ENCODE measurements at places on chromosomes 7 and 10.

DNA sequence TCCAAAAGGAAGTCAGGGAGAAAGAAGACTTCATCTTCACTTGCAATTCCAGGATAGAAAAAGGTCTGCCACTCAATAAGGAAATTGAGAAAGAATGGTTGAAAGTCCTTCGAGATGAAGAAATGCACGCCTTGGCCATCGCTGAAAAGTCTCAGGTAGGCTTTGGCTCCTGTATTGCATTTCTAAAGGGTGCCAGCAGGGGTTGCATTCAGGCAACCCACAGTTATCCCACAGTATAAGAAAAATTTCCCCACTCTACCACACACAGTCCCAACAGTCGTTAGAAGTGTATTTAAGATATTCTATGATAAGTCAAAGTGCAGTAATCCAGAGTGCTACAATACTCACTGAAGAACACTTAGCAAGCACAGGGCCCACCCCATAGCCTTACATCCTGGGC lies 93.4 kb upstream of the FGL2 start:
- DNase-seq, result no peak

DNA sequence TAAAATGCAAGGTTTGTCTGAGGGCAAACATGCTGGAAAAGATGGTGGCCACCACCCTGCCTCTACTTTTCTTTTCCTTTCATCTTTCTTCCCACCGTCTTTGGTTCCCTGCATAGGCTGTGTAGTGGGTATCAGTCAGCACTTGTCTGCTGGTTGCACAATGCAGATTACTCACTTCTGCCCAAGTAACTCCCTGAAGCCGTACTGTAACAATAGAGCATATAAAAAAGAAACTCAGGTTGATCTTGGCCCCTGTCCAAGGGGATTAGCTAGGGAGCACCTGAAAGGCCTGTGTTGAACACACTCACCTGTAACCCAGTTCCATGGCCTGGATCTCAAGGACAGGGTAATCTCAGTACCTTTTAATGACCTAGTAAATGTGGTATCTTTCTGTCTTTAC lies 533.0 kb upstream of the GALNT17 start:
- no peak for DNase-seq

- peak; percentile 11 for DNase-seq
Observed at GRCh38 chr10:47240173-47240572, 59.8 kb upstream of the GDF10 start.

- DNase-seq, result no peak
Observed at GRCh38 chr10:106903180-106903579, 261.3 kb downstream of the SORCS1 start.

- DNase-seq, result no peak
Observed at GRCh38 chr7:25707768-25708620, 444.0 kb upstream of the NFE2L3 start.

DNA sequence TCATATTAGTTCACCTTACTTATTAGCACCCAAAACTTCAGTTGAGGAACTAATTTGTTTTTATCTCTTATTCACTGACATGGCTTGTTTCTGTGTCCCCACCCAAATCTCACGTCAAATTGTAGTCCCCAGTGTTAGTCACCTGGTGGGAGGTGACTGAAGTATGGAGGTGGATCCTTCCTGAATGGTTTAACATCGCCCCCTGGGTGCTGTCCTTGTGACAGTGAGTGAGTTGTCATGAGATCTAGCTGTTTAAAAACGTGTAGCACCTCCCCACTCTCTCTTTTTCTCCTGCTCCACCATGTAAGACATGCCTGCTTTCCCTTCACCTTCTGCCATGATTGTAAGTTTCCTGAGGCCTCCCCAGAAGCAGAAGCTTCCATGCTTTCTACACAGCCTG lies 75.0 kb upstream of the HECTD2 start:
- DNase-seq, result no peak

DNA sequence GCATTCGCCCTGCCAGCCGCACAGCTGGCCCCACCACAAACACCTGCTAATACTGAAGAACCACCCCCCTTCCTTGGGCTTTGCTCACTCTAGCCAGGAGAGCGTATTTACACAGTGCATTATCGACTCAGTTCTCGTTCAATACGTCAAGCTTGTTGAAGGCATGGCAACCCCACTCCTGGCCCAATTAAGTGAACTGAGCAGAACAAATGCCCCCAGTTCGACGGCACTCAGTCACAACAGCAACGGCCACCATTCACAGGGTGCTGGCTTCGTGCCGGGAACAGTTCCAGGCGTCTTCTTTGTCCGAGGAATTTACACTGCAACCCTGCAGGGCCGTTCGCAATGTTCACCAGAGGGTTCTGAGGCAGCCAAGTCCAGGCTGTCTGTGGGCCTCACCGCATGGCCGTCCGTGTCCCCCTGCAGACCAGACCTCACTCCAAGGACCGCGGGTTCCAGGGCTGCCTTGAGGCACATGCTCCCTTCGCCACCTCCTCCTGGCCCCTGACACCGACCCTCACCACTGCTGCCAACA lies 175.3 kb downstream of the DIP2C start:
- DNase-seq, result no peak

- no peak for DNase-seq
Observed at GRCh38 chr7:47763063-47763974, 181.4 kb upstream of the TNS3 start.

DNA sequence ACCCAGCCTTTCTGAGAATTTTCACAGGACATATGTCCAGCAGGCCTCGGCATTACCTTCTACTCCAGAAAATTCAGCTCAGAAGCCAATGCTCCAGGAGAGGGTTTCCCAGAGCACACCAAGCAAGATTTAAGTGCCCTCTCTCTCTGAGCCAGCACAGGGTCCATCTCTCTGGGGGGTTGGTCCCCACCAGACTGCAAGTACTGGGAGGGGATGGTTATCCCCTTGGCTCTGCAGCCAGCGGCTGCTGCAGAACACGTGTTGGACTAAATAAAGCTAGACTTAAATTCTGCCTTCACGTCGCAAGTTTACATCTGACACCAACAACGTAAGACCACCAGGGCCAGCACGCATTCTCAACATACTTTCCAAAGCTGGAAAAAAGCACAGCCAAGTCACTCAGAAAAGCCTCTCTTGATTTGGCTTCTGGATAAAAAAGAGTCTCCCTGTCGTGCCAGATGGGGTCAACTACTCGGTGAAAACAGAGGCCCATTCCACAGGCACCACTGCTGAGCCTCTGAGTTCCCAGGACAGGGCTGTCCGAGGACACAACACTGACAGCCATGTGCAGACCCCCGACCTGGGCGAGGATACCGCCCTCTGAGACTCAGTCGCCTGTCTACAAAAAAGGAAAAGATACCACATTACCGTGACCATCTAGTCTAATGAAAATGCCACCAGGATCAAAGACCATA lies 77.3 kb downstream of the CTBP2 start:
- no peak for DNase-seq

DNA sequence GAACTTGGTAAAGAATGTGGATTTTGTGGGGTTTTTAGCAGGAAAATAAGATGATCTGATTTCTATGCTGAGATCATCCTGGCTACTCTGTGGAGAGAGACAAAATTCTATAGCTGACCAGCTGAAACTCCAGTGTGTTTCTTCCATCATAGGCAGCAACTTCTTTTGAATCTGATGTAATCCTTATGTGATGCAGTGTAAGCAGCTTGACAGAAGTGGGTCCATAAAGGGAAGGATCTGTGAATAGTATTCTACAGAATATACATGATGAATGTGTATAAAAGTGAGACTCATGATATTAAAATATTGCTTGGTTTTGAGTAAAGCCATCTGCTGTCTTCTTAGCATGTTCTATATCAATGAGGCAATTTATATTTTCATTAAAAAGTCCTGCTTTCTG lies 4.4 kb downstream of the MYO3A start:
- DNase-seq, result no peak

- no peak for DNase-seq
Observed at GRCh38 chr7:139431010-139431409, 52.5 kb downstream of the KLRG2 start.

- peak; percentile 42 for DNase-seq
Observed at GRCh38 chr7:128915271-128915819, 4.8 kb upstream of the KCP start.

- no peak for DNase-seq
Observed at GRCh38 chr7:108424013-108424412, 32.2 kb downstream of the NRCAM start.

GRCh38 chr7:17912536-17913235 lies 27.6 kb downstream of the SNX13 start:
- DNase-seq, result no peak

- no peak for DNase-seq
Observed at GRCh38 chr7:906776-907157, 30.4 kb downstream of the GET4 start.

DNA sequence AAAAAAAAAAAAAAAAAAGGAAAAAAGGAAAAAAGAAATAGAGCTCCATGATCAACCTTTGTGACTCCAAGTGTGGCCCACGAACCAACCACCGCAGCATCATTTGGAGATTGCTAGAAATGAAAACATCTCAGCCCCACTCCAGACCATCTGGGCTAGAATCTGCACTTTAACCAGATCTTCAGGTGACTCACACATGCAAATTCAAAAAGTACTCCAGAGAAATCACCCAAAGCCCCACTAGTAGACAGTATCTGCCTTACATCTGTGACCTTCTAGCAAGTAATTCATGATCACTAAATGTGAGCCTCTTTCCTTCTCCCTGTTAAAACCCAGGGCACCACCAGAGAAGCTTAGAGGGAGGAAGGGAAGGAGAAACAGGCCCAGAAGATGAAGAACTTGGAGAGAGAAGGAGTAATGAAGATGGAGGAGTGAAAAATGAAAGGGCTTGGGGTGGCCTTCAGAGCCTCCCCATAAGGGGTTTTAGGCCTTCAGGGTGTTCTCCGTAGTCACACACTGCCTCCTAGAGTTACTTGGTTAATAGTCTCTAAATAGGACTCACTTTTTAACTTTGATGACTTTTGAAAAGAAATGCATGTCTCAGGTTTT lies 94.0 kb downstream of the SLC37A3 start:
- DNase-seq, result no peak

DNA sequence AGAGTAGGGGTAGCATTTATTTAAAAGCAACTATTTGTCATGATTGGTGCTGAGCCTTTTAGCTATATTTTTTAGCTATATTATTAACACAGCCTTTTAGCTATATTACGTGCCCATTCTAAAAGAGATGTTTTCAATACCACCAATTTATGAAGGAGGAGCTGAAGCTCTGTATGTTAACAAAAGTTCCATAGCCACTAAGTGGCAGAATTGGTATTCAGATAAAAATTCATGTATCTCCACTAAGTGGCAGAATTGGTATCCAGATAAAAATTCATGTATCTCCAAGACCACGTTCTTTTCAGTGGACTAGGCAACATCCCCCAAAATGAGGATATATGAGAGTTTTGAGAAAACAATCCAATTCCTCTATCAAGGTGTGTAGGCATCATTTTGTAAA lies 268.6 kb downstream of the HGF start:
- no peak for DNase-seq

DNA sequence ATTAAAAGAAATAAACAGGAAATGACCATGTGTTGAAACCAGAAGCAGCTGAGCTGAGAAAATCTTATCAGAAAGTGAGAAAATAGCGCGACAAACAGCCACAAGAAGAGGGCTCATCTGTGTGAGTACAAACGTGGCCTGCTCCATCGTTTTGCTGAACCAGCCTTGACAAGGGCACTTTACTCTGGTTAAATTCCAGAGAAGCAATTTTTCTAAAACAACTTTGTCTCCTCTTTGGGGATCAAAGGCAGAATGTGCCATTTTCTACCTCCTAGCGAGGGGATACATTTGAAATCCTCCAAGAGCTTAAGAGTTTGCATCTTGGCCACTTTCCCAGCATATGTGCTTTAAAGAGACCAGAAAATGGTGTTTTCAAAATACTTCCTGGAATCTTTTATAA lies 51.3 kb upstream of the VIPR2 start:
- DNase-seq, result no peak

GRCh38 chr10:24722131-24722675 lies 1.5 kb downstream of the ARHGAP21 start:
- DNase-seq, result no peak

DNA sequence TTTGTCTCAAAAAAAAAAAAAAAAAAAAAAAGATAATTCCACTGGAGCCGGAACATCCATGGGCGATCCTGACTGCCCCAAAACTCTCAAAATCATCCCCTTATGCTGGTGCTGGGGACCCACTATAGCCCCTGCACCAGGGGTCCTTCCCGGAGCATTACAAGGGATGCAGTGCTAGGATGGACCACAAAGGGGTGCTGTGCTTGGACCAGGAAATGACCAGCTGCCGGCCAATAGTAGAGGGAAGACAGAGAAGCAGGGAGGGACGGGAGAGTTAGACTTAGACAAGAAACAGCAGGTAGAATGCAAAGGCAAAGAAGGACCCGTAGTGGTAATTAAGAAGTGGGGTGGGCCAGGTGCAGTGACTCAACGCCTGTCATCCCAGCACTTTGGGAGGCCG lies 40.5 kb downstream of the RCC1L start:
- DNase-seq, result no peak

DNA sequence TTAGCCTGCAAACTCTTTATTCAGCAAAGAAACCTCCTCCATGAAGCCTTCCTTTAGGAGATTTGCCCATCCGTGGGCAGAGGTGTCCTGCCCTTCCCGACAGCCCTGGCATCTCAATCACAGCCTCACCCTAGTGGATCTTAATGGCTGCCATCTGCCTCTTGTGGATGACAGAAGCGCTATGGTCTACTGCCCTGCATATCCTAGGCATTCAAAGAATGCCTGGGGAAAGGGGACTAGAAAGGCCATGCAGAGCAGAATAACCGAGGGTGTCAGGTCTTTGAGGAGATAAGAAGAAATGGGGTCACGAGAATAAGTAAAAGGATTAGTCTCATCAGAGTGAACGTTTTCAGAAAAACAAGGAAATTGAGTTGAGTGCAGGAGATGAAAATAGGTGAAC lies 57.7 kb upstream of the SPOCK2 start:
- no peak for DNase-seq

GRCh38 chr7:24444666-24445440 lies 128.4 kb upstream of the PALS2 start:
- no peak for DNase-seq

DNA sequence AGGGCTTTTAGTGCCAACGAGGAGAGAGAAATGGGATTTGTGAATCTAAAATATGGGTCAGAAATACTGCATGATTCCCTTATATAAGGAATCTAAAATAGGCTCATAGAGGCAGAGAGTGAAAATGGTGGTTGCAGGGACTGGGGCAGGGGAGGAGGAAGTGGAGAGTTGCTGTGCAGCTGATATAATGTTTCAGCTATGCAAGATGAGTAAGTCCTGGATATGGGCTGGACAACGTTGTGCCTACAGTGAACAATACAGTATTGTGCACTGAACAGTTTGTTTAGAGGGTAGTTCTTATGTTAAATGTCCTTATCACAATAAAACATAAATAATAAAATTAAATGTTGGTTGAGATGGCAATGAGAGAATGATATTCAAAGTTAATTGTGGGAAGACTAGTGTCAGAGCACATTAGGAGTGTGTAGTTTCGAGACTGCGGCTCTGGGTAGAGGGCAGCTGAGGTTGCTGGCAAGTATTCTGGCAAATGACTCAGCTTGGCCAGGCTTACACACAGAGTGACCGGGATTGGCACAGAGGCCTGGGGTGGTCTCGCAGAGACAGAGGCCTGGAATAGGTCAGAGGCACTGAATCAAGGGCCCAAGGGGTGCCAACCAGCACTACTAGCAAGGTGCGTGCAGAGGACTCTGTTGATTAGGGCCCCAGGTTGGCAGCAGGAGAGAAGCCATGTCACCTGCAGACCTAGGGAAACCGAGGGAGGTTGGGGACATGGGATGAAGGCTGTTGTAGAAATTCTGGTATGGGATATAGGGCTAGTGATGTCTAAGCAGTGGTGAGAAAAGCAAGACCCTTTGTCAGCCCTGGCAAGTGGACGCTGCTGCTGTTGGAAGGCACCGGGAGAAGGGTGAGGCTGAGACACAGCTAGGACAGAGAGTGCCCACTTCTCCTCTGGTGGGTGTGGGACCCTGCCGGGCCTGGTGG lies 2.8 kb upstream of the DEPP1 start:
- DNase-seq, result no peak

- DNase-seq, result no peak
Observed at GRCh38 chr7:35993113-35993512, 159.9 kb upstream of the EEPD1 start.

Measured in left forelimb (tissue), 1 donor.